ENCODE measurements at places on chromosomes 1 and 21.

DNA sequence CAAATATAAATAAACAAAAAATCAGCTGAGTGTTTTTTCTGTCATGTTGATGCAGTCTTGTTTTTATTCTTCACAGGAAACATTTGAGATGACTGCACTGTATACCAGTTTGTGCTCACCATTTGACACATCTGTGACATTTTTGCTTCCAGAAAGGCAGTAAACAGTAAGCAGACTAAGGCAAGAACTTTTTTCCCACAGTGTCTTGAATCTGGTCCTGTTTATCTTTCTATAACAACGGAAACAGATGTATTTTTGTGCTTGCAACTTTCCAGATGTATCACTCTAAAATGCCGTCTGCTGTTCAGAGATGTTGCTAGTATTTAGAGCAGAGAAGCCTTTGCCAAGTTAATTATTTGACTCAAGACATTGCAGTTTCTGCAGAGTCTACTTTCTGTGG, 105.5 kb downstream of the ZC3H11B start:
- DNase-seq, result no peak

DNA sequence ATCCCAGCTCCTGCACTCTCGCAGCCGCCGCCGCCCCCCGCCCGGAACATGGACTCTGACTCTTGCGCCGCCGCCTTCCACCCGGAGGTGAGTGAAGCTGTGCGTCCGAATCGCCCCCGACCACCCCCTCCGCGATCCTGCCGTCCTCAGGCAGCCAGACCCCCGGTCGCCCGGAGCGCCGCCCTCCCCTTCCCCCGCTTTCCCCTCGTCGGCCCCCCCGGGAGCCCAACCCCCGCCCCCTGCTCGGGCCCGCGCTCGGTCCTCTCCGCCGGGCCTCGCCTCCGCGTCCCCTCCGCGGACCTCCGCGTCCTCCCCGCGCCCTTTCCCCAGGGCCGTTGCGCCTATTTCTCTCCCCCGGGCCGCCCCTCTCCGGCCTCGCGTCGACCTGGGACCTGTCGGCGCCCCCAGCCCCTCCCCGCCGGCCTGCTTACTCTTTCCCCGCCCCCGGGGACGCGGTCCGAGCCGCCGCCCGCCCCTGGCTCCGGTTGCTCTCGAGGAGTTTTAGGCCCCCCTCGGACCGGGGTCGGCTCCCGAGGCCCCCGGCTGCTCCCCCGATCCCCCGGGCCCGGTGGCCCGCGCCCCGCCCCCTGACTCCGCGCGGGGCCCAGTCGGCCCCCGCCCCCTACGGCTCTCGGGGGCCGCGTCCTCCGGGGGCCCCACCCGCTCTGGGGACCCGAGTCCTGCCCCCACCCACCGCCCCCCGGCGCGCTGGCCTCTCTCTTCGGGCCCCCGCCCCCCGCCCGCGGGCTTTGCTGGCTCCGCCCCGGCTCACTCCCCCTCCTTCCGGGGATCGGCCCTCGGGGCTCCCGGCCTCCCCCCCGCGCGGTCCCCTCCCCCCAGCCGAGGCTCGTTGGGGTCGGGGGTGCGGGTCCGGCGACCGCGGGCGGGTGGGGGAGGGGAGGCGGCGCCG, 743 bp downstream of the PHF13 start:
- no peak for DNase-seq

GRCh38 chr1:216210081-216210480, 213.2 kb downstream of the USH2A start:
- DNase-seq, result no peak

DNA sequence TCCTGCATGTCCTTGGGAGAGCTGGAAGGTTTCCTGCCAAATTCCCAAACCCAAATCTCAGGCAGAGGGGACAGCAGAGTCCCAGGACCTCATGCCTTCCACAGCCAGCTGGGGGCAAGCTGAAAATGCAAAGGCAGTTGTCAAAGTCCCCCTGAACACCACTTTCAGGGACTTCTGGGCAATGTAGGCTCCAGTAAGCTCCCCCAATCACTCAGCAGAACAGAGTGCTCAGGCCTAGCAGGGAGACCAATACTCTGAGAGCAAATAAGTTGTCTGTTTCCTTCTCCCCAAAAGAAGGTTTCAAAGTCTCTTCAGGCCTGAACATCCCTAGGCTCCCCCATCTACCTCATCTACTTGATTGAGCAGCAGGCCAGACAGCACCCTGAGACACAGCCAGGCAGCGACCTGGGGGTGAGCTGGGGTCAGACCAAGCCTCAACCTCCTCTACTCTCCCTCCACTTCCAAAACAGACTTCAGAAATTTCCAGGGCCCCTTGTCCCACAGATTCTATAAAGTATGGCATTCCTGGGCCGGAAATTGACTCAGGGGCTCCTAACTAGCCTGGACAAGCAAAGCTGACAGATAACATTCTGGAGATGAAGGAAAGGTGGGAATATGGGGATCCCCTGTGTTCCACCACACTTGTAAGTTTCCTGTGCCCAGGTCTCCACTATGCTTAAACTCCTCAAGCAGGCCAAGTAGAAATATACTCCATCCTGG, 1.9 kb downstream of the SLC9A1 start:
- DNase-seq, result peak; percentile 63

DNA sequence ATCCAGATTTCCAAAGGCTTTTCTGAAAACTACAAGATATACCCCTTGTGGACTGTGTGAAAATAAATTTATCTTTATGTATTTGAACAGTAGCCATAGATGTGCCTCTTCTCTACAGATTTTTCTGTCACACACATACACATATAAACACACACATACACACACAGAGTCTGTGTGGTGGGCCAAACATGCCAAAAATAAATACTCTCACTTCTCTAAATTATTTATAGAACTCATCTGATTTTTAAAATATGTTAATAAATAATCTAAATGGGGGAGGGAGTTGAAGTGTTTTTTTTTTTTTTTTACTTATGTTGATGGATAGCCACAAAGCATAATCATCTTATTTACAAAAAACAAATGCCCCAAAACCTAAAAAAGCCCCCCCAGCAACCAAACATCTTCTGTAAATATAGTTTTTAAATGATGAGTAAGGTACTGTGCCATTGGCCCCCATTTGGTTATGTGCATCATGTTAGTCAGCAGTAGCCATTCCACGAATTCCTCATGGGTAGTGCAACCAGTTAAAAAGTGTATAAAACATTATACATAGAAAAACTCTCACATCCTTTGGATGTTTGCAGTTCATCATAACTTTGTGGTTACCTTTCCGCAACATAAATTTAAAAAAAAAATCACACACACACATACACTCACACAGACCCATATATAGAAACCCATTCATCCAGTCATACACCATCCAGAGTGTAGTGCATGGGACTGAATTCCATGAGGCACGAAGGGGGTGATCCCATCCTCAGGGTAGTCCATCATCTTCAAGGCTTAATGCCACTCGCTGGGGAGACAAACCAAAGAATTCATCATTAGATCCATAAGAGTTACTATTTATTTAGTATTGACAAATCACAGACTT, 8.2 kb upstream of the MAGOH start:
- no peak for DNase-seq

DNA sequence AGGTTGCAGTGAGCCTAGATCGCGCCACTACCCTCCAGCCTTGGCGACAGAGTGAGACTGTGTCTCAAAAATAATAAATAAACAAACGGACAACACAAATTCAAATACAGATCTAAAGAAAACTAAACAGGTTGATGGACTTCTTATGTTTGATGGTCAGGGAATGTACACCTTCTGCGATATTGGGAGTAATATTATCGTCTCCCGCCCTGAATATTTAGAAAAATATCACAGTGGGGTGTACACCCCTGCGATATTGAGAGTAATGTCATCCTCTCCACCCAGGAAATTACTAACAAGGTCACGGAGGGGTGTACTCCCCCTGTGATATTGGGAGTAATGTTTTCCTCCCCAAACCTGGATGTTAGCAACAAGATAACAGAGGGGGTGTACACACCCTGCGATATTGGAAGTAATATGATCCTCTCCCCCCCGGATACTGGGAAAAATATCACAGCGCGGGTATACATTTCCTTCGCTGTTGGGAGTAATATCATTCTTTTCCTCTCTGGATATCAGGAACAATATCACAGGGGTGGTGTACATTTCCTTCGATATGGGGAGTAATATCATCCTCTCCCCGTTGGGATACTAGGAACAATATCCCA, 1.4 kb upstream of the CFAP298 start:
- DNase-seq, result no peak

- no peak for DNase-seq
Measured at GRCh38 chr1:16174886-16175598, 19.2 kb upstream of the EPHA2 start.

DNA sequence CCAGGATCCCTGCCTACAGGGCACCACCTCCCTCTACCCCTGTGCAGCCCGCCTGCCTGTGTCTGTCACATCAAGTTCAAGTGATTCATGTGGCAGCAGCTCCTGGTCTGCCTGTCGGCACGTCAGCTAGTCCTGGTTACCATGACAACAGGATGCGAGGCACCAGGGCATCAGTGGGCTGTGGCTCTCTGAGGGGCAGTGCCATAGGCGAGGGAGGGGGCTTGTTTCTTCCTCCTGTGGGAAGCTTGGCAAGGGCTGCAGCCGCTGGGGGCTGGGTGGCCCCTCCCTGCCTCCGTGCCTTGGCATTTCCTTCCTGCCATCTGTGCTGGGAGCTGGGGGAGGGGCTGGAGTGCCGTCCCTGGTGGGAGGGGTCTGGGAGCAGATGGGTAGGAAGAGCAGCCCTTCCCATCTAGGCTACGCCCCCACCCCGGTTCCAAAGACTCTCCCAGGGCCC, 43.1 kb downstream of the FOXO6 start:
- peak; percentile 25 for DNase-seq

GRCh38 chr1:179883040-179883744, 1.1 kb downstream of the TOR1AIP1 start:
- no peak for DNase-seq

DNA sequence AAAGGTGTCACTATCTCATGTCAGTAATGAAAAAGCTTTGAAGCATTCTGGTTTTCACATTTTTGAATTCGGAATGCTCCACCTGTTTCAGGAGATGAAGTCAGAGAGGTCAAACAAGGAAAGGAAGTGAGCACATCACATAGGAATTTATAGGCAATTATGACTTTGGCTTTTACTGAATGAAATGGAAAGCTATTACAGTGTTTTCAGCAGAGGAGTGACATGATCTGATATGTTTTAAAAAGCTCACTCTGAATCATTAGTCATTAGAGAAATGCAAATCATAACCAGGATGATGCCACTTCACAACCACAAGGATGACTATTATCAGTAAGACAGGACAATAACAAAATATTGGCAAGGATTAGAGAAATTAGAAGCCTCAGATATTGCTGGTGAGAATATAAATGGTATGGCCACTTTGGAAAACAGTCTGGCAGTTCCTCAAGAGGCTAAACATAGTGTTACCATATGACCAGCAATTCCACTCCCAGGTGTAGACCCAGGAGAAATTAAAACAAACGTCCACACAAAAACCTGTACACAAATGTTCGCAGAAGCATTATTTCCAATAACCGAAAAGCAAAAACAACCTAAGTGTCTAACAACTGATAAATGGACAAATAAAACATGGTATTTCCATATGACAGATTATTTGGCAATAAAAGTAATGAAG, 7.5 kb downstream of the TAF1A start:
- DNase-seq, result peak; percentile 84
